ENCODE measurements at places on chromosomes 11 and 22.

DNA sequence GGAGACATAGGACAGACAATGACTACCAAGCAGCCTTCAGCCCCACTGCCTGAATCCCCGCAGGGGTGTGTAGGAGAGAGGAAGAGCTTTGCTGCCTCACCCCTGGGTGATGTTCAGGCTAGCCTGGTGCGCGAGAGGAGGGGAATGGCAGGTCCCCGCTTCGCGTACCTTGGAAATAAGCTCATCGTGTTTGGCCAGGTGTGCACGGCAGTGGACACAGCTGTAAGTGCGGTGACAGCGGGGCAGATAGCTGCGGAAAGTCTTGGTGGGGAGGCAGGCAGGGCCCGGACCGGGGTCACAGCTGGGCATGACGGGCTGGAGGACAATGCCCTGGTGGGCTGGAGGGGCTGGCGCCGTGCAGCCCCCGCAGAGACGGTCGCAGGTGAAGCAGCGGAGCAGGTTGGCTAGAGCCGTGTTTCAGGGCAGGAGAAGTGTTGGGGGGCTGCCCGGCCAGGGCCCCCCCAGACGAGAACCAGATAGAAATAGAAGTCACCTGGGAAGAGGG, 2.9 kb downstream of the YPEL4 start:
- DNase-seq = no peak

DNA sequence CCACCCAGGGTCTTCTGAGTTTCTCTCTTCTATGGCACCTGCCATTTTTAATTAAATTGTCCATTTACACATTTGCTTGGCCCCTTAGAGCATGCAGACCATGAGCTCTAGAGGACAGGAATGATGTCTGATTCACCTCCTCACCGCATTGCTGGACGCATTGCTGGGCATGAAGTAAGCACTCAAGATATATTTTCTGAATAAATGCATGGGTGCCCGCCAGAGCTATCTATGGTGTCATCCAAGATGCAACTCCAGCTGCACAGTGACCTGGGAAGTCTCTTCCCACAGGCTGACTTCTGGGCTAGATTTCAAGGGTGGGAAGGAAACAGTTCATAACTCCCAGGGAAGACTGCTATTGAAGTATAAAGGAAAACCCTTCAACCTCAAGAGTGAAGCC, 66.6 kb upstream of the ASPHD2 start:
- peak; percentile 68 for DNase-seq

DNA sequence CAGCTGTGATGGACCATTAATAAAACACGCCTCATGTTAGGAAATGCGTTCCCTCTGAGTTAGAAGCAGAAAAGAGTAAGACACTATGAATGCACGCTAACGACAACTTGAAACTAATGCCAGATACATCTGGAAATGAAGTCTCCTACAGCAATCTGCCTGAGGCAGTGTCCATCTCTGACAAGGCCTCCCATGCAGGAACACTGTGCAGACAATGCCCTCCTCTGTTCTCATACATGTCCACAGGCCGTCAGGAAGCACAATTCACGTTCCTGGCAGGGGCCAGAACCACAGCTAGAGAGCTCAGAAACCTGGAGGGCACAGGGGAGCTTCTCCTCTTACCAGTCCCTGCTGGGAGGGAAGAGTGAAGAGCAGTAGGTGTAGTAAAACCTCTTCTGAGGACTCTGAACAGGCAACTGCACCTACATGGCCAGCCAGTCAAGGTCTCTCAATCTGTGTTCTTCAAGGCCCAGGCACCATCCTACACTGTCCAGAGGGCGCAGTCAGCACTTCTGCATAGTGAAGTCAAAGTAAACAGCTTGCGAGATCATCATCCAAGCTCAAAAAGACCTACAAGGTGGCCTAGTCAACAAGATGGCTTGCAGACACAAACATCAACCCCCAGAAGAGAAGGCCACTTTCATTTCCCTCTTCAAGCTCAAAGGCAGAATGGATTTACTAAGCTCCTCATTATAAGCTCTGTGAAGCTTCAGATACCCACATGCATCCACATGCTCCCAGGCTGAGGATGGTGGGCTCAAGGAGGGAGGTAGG, 41.5 kb upstream of the CYP2D6 start:
- DNase-seq = no peak

DNA sequence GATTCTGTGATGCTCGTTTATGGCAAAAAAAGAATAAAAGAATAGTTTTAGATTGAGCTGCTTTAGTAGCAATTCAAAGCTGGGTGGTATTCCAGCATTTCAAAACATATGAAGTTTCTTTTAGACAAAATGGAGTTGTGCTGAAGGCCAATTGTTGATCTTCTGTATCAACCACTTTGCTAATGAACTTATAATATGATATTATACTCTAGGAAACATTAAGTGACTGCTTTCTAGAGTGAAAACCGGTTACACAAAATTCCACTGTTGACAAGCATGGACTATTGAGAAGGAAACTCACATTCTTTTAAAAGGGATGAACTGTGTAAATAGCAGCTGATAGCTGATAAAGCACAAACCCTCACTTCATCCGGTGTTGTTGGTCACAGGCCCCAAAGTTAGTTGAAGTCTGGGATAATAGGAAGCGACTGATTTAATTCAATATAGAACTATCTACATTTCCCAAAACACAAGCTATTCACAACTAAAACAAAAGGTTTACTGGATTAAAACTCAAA, 255.1 kb downstream of the CADM1 start:
- DNase-seq = no peak

- peak; percentile 59 for DNase-seq
Observed at GRCh38 chr11:27124514-27125264, 84.1 kb downstream of the BBOX1 start.

DNA sequence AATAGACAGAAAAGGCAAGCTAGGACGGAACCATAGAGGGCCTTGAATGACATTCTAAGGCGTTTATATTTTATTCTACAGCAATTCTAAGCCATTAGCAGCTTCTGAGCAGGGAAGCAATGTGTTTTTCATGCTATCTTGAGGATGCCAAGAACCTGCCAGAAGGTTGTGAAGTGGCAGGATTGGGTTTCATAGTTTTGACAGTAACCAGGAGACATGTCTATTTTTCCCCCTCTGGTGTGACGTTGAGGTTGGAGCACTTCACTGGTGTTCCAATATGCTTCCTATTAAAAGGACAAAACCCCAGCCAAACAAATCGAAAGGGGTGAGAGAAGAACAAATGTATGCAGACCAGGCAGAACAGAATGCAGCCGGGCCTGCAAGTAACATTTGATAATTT, 148.2 kb downstream of the SPATA19 start:
- DNase-seq = no peak

- DNase-seq = peak; percentile 39
Observed at GRCh38 chr11:58316142-58316541, 42.7 kb downstream of the OR5B17 start.

DNA sequence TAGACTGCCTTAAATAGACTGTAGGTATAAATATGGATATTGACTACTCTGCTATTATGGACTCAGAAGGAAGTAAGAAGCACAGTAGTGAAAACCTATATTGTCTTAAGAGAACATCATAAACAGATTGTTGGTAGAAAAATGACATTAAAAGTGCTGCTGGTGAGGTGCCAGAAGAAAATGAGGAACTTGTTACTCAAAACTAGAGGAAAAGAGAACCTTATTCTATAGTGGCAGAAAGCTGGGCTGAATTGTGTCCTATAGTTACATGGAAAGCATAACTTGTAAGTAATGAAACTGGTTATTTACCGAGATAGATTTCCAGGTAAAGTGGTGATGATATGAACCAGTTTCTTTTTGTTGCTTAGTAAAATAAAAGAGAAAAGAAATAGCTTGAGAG, 109.7 kb upstream of the CTSC start:
- no peak for DNase-seq

- no peak for DNase-seq
Observed at GRCh38 chr22:49023161-49023878, 804.4 kb downstream of the BRD1 start.

DNA sequence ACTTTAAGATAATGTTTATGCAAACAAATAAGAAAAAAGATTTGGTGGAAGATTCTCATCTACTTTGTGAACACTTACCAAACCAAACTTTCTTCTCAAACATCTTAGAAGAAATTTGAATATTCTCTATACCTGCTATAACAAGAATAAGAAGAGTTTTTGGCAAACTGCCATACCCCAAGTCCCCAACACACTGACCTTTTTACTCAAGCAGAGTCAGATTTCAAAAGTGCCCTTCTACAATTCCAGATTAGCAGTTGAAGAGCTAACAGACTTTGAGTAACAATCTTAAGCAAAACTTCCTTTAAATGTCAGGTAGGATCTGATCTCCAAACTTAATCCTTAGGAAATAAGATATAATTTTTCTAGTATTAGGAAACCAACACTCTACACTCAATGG, 33.9 kb downstream of the TSG101 start:
- DNase-seq = no peak

- peak; percentile 53 for DNase-seq
Observed at GRCh38 chr11:48001438-48002021, 21.2 kb downstream of the PTPRJ start.

GRCh38 chr11:115379528-115379927, 124.7 kb downstream of the CADM1 start:
- DNase-seq = no peak

DNA sequence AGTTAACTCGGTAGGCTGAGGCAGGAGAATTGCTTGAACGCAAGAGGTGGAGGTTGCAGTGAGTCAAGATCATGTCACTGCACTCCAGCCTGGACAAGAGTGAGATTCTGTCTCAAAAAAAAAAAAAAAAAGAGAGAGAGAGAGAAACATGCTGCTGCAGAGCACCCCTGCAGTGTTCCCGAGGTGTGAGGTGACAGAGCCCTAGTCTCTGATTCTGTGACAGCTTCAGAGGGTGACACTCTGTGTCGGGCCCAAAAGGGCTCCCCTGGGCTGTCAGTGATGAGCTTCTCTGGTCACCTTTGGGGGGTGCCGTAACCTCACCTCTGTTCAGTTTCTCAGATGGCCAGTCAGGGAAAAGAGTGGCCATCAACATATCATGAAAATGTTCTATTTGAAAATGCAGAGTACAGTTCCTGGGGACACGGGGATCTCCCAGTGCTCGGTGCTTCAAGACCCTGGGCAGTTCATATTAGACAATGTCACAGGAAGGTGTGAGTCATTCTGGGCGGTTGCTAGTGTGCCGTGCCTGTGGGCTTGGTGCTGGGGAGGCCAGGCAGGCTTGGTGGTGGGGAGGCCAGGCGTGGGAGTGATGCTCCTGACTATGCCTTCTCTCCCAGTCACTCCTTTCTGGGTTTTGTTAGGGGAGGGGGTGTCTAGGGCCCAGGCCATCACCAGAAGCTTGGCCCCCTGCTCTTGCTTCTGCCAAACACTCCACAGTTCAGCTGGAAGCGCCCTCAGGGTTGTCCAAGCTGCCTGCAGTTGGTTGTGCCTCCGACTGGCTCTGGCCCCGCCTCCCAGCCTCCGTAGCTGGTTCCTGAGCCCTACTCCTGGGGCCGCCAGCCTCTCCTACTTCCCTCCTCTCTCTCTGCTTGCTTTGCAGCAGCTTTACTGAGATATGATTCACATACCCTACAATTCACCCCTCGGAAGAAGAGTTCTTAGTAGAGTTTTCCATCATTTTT, 52.5 kb upstream of the CLDN5 start:
- peak; percentile 27 for DNase-seq

DNA sequence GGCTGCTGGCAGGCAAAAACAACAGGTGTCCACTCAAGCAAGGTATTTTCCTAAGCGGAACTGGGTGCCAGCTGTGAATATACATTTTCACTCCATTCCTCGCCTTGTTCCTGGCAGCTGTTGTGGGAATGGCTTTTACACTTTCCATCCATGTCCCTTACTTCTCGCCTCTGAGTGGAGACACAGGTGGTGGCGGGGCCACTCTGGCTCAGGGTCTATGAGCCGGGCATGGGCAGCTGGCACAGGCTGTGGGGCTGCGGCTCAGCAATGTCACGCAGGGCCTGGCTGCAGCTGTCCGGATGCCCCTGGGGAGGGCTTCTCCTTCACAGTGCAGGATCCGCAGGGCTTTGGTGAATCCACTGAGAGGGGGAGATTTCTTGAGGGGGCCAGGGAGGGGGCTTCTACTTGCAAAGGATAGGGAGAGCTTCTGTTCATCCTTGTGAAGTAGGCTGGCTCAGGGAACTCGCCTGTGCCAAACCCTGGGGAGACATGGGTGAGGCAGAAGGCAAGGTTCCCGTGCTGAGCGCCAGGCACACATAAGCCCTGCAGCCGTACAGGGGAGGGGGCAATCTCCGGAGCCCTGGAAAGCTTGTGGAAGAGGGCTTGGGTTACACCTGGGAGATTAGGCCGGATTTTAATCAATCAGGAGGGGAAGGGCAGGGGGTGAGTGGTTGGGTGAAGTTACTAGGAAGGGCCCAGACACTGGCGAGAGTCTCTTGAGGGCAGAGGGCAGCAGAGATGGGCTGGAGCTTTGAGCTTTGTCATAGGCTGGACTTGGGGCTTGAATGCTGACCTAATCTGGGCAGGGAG, 45.7 kb downstream of the KCNQ1OT1 start:
- DNase-seq = no peak
